Thoracic aorta (tissue), 2 donors: ENCODE measurements at places on chromosomes 12 and 14. TPM values are rescaled to one million over a fixed set of nuclear protein-coding genes. Genes with fewer than 3 reads are reported as not detected.

Gene TAS2R30
- 15.1 TPM for total RNA-seq

Gene RALGAPA1
- 88.0 TPM for total RNA-seq

Gene EFS
- total RNA-seq: 38.2 TPM

Gene PLXNC1
- total RNA-seq: 8.5 TPM

Gene FKBP3
- 38.2 TPM for total RNA-seq

GRCh38 chr12:101793401-101793800 lies 37.4 kb downstream of the GNPTAB start:
- H3K27ac ChIP-seq: no peak overlapping the region
- no peak overlapping the region for H3K4me3 ChIP-seq
- DNase-seq: no peak
- H3K36me3 ChIP-seq: peaks cover 9% of the 10 kb centered on the region
- H3K27me3 ChIP-seq: no peaks in the 10 kb centered on the region

DNA sequence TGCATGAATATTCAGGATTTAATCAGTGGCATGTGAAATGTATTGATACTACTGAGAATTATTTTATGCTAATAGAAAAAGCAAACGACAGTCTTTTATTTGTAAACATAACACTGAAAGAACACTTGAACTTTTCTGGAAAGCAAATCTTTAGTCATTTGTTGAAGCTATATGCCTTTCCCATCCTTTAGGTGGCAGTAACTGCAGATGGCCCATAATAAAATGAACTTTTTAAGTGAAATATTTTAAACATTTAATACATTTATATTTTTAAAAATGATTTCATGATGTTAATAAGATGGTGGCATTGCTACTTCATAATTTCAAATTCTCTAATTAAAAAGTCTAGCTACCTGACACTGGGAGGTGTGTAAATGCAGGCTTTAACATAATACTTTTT lies 13.9 kb upstream of the KRR1 start:
- no peak for DNase-seq
- H3K27me3 ChIP-seq: no peaks in the 10 kb centered on the region
- no peaks in the 10 kb centered on the region for H3K36me3 ChIP-seq
- no peak overlapping the region for H3K4me3 ChIP-seq

GRCh38 chr12:48868451-48868850 lies 2.8 kb upstream of the RND1 start:
- no peak overlapping the region for H3K4me3 ChIP-seq
- H3K4me1 ChIP-seq: peaks cover 9% of the 10 kb centered on the region
- H3K36me3 ChIP-seq: no peaks in the 10 kb centered on the region
- no peak overlapping the region for H3K27ac ChIP-seq
- DNase-seq: no peak
- H3K27me3 ChIP-seq: no peaks in the 10 kb centered on the region

- no peak overlapping the region for H3K4me3 ChIP-seq
- no peak overlapping the region for H3K27ac ChIP-seq
- peaks cover 45% of the 10 kb centered on the region for H3K36me3 ChIP-seq
- H3K4me1 ChIP-seq: peaks cover 25% of the 10 kb centered on the region
- DNase-seq: no peak
- H3K27me3 ChIP-seq: no peaks in the 10 kb centered on the region
Observed at GRCh38 chr12:27309293-27309994, 23.2 kb upstream of the BMAL2 start.

GRCh38 chr12:116295327-116296263 lies 18.1 kb upstream of the MED13L start:
- no peak overlapping the region for H3K4me3 ChIP-seq
- no peak overlapping the region for H3K27ac ChIP-seq
- H3K4me1 ChIP-seq: peaks cover 48% of the 10 kb centered on the region
- DNase-seq: no peak
- H3K27me3 ChIP-seq: no peaks in the 10 kb centered on the region

DNA sequence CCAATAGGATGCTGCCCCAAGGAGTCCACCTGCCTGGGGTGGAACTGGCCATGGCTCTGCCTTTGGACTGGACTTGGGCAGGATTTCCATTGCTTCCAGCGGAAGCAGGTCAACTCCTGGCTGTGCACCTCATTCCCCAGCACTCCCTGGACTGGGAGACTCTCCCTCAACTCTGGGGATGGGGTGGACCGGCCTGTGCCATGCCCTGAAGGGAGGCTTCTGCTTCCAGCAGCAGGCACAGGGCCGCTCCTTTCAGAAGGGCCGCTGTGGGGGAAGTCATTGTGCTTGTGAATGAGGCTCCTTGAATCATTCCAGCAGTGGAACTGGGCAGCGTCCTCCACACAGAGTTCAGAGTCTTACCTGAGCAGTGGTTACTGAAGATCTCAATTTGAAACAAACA lies 23.0 kb downstream of the TCHP start:
- DNase-seq: no peak
- no peak overlapping the region for H3K4me3 ChIP-seq
- H3K27me3 ChIP-seq: no peaks in the 10 kb centered on the region
- peaks cover 22% of the 10 kb centered on the region for H3K36me3 ChIP-seq
- H3K27ac ChIP-seq: no peak overlapping the region

- no peaks in the 10 kb centered on the region for H3K36me3 ChIP-seq
- H3K4me1 ChIP-seq: peaks cover 12% of the 10 kb centered on the region
- DNase-seq: no peak
- no peak overlapping the region for H3K27ac ChIP-seq
Observed at GRCh38 chr12:24820872-24821271, 128.0 kb downstream of the BCAT1 start.

GRCh38 chr12:9872162-9872561 lies 3.0 kb upstream of the CLEC2B start:
- no peaks in the 10 kb centered on the region for H3K36me3 ChIP-seq
- no peak overlapping the region for H3K4me3 ChIP-seq
- H3K27me3 ChIP-seq: no peaks in the 10 kb centered on the region
- H3K4me1 ChIP-seq: peaks cover 5% of the 10 kb centered on the region
- H3K27ac ChIP-seq: no peak overlapping the region

- H3K27me3 ChIP-seq: no peaks in the 10 kb centered on the region
- H3K27ac ChIP-seq: no peak overlapping the region
- H3K36me3 ChIP-seq: no peaks in the 10 kb centered on the region
- no peak overlapping the region for H3K4me3 ChIP-seq
- DNase-seq: no peak
- no peaks in the 10 kb centered on the region for H3K4me1 ChIP-seq
Observed at GRCh38 chr14:99699085-99699760, 15.1 kb downstream of the CYP46A1 start.

DNA sequence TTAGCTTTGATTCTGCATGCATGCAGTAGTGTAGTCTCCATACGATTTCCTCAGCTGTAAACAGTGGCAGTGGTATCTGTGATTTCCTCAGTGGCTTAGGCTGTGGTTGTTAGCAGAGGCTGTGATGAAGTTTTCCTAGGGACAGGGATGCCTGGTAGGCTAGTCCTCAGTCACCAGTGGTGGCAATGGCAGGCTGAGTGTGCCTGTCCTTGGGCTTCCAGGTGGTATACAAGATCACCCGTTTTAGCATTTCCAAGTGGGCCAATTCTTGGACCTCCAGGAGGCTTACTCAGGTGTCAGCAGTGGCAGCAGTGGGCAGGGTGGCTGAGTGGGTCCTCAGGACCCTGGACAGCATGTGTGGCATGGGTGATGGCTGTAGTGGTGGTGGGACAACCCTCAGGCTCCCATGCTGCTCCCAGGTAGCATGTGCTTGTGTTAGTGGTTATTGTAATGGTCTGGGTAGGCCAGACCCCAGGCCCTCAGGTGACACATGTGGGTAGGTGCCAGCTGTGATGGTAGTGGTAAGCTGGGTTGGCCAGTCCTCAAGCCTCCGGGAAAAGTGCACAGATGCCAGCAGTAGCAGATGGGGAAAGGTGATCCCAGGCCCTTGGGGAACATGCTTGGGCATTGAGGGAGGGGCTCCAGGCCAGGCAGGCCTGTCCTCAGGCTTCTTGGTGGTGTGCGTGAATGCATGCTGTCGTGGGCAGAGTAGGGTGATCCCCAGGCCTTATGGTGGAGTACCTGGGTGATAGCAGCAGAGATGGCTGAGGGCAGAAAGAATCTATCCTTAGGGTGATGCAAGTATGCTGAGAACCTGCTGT lies 146.5 kb downstream of the PAPOLA start:
- H3K36me3 ChIP-seq: no peaks in the 10 kb centered on the region
- DNase-seq: no peak
- H3K4me1 ChIP-seq: no peaks in the 10 kb centered on the region
- H3K4me3 ChIP-seq: no peak overlapping the region

DNA sequence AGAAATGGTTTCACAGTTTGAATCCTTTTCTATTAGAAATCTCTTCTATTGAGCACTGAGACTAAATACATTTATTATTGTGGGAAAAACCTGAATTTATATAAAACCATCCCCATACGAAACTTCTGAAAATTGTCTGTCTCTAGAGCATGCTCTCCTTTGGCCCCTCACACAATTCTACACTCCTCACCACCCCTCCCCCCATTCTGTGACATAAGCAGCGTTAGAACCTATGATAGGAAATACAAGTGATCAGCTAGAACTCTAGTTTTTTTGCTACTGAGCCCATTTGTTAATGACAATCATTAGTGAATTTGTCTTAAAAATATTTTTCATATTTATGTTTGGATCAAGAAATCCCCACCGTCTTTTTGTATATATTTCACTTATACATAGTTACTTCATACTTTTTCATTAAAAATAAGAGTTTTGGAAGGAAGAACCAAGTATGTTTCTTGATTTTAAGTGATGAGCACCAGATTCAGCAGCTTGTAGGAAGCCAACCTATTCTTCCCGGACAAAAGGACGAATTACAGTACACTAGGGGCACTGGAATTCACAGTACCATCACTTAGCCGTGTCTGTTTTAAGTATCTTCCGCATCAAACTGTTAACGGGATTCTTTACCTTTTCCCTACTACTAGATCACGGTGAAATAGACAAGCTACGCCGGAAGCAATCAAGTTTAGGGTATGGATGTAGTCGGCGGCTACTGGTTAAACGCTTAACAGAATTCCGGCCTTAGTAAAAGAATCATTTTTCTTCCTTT lies 724 bp downstream of the GTSF1 start:
- no peaks in the 10 kb centered on the region for H3K4me1 ChIP-seq
- DNase-seq: no peak
- no peaks in the 10 kb centered on the region for H3K27me3 ChIP-seq
- no peak overlapping the region for H3K4me3 ChIP-seq

GRCh38 chr12:32821293-32821692 lies 65.6 kb upstream of the YARS2 start:
- H3K27me3 ChIP-seq: no peaks in the 10 kb centered on the region
- H3K27ac ChIP-seq: no peak overlapping the region
- no peak for DNase-seq
- H3K4me1 ChIP-seq: no peaks in the 10 kb centered on the region

- no peak for DNase-seq
- no peak overlapping the region for H3K27ac ChIP-seq
- no peaks in the 10 kb centered on the region for H3K36me3 ChIP-seq
- no peaks in the 10 kb centered on the region for H3K4me1 ChIP-seq
Observed at GRCh38 chr14:23610090-23610814, 25.9 kb upstream of the DHRS2 start.

- H3K36me3 ChIP-seq: no peaks in the 10 kb centered on the region
- no peak for DNase-seq
- no peak overlapping the region for H3K27ac ChIP-seq
- H3K4me3 ChIP-seq: no peak overlapping the region
Observed at GRCh38 chr14:95233702-95234241, 76.4 kb upstream of the DICER1 start.
